SK-N-SH (cell line): ENCODE measurements at places on chromosomes 12 and 14.

- no peak overlapping the region for H3K27ac ChIP-seq
- no peaks in the 10 kb centered on the region for H3K36me3 ChIP-seq
- H3K4me3 ChIP-seq: no peak overlapping the region
- H3K27me3 ChIP-seq: no peaks in the 10 kb centered on the region
- DNase-seq: no peak
These were observed 113.2 kb upstream of the PPFIA2 start for GRCh38 chr12:81872400-81872799.

DNA sequence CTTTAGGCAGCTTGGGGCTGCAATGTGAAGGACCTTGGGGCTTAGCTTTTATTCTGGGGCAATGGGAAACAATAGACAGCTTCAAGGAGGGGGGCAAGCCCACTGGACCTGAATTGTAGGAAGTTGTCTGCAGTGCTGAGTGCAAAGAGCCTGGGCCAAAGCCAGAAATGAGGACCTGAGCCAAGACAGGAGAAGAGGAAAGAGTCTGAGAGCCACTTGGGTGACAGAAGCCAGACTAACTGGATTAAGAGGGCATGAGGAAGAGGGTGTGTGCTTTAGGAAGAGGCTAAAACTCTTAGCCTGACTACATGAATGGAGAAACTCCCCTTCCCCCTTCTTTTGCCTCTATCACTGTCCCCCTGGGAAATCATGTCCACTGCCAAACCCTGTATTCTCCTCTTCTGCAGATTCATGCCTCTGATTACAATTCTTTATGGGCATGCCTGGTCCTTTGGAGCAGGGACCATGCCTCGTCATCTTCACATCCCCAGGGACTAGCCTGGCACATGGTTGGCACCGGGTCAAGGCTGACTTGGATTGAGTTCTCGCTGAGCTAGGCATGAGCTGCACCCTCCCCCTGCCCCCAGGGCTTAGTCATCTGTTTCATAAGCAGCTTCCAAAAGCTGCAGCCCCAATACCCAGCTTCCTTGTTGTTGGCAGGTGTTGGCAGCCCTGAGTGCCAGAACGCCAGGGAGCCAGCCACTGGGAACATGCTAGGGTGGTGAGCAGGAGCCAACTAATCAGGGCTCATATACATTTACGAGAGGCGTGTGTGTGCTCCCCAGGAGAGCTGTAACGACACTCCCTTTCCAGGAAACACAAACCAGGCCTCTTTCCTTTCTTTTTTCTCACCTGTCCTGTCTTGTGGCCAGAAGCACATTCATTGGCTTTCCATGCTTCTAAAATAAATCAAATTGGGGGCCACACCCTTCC, 27.7 kb upstream of the JDP2 start:
- no peaks in the 10 kb centered on the region for H3K36me3 ChIP-seq
- H3K4me3 ChIP-seq: no peak overlapping the region
- peak; percentile 60 for DNase-seq

GRCh38 chr12:19066475-19067001, 63.0 kb upstream of the PLEKHA5 start:
- H3K4me1 ChIP-seq: no peaks in the 10 kb centered on the region
- no peaks in the 10 kb centered on the region for H3K27me3 ChIP-seq
- no peak for DNase-seq
- no peak overlapping the region for H3K4me3 ChIP-seq

DNA sequence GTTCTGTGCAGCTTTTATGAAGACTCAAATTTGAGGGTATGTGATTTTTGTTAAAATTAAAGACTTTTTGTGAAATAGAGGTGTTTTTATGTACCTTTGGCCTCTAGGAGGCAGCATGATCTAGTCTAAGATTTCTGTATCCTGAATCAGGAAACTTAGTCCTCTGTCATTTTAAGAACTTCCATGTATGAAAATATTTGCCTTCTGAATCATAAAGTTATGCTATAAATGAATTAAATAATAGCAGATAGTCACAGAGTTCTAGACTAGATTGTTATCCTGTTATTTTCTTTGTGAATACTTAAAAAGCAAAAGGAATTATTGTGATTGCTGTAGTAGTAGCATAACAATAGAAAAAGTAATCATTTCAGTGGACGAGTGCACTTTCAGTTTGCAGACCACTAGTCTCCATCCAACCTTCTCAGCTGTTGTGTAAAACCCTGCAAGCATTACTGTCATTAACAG, 56.3 kb downstream of the FGD4 start:
- H3K4me3 ChIP-seq: peak overlapping the region; percentile 53
- no peaks in the 10 kb centered on the region for H3K27me3 ChIP-seq
- H3K4me1 ChIP-seq: peaks cover 25% of the 10 kb centered on the region
- H3K27ac ChIP-seq: no peak overlapping the region
- peak; percentile 56 for DNase-seq

DNA sequence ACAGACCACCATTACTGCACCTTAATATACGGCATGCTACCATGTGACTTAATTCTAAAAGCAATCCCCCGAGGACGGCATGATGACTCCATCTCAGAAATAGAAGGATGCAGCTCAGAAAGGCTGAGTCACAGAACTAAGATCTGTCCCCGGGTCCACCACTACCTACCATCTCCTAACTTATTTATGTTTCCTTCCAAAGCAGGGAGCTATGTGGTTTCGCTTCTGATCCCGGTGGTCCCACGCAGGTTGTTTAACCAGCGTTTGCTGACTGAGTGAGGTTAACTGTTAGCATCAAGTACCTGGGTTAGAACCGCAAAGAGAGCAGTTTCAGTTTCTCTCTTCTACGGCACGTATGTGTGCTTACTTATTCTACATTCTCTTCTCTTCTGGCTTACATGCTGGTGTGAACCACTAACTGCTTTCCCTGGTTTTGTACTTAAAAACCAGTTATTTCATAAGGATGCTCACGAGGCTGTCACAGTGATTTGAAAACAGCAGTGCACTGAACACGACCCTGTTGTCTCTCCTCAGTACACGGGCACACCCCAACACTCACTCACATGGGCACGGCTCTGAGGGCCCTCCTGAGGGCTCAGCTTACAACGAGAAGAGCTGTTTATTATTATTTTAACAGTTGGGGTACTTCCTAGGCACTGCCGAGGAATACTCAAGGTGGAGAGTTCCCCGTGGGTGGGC, 66.7 kb downstream of the CCDC88C start:
- H3K27me3 ChIP-seq: no peaks in the 10 kb centered on the region
- no peaks in the 10 kb centered on the region for H3K36me3 ChIP-seq
- no peak for DNase-seq
- H3K4me3 ChIP-seq: no peak overlapping the region
- H3K4me1 ChIP-seq: peaks cover 8% of the 10 kb centered on the region; the same call in 1 of the 2 replicates

DNA sequence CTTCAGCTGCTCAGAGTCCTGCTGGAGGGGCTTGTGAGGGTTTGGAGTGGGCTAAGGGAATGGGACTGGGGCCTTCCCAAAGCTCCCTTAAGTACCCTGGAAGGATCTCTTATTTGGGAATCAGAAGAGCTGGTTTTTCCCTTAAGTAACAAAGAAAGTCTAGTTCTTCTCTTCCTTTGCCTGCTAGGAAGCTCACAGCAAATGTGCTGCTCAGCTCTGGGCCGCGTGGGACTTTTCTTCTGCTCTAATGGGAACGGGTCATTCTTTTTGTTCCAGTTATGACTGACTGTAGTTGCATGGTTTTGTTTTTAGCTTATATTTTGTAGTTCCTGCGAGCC, 6.0 kb downstream of the KIF26A start:
- H3K36me3 ChIP-seq: no peaks in the 10 kb centered on the region
- DNase-seq: no peak
- no peak overlapping the region for H3K27ac ChIP-seq
- no peak overlapping the region for H3K4me3 ChIP-seq

GRCh38 chr12:30095511-30095910, 311.8 kb upstream of the TMTC1 start:
- H3K4me3 ChIP-seq: no peak overlapping the region
- H3K4me1 ChIP-seq: no peaks in the 10 kb centered on the region; the same call in 1 of the 2 replicates
- H3K36me3 ChIP-seq: no peaks in the 10 kb centered on the region
- DNase-seq: no peak

GRCh38 chr12:49121047-49121696, 10.0 kb downstream of the TUBA1B start:
- peak; percentile 77 for DNase-seq
- no peaks in the 10 kb centered on the region for H3K27me3 ChIP-seq
- no peak overlapping the region for H3K27ac ChIP-seq
- no peaks in the 10 kb centered on the region; the same call in 1 of the 2 replicates for H3K4me1 ChIP-seq
- H3K36me3 ChIP-seq: no peaks in the 10 kb centered on the region

GRCh38 chr12:5575232-5575631, 143.3 kb downstream of the NTF3 start:
- no peak overlapping the region for H3K4me3 ChIP-seq
- no peaks in the 10 kb centered on the region for H3K4me1 ChIP-seq
- DNase-seq: no peak

GRCh38 chr12:131347345-131347714, 363.6 kb upstream of the SFSWAP start:
- no peak for DNase-seq
- no peaks in the 10 kb centered on the region for H3K27me3 ChIP-seq
- H3K4me1 ChIP-seq: no peaks in the 10 kb centered on the region
- H3K4me3 ChIP-seq: no peak overlapping the region
- no peaks in the 10 kb centered on the region for H3K36me3 ChIP-seq

- H3K27me3 ChIP-seq: no peaks in the 10 kb centered on the region
- no peak for DNase-seq
- H3K36me3 ChIP-seq: peaks cover 10% of the 10 kb centered on the region; the same call in 1 of the 2 replicates
- peaks cover 52% of the 10 kb centered on the region for H3K4me1 ChIP-seq
- peak overlapping the region; percentile 89; the same call in 1 of the 2 replicates for H3K27ac ChIP-seq
These were observed 102.5 kb downstream of the BEGAIN start for GRCh38 chr14:100484531-100485267.

GRCh38 chr14:89245802-89246201, 171.2 kb downstream of the FOXN3 start:
- H3K36me3 ChIP-seq: peaks cover 3% of the 10 kb centered on the region; the same call in 1 of the 2 replicates
- H3K4me3 ChIP-seq: no peak overlapping the region
- DNase-seq: no peak
- H3K27ac ChIP-seq: no peak overlapping the region
- H3K27me3 ChIP-seq: no peaks in the 10 kb centered on the region
- peaks cover 8% of the 10 kb centered on the region; the same call in 1 of the 2 replicates for H3K4me1 ChIP-seq

DNA sequence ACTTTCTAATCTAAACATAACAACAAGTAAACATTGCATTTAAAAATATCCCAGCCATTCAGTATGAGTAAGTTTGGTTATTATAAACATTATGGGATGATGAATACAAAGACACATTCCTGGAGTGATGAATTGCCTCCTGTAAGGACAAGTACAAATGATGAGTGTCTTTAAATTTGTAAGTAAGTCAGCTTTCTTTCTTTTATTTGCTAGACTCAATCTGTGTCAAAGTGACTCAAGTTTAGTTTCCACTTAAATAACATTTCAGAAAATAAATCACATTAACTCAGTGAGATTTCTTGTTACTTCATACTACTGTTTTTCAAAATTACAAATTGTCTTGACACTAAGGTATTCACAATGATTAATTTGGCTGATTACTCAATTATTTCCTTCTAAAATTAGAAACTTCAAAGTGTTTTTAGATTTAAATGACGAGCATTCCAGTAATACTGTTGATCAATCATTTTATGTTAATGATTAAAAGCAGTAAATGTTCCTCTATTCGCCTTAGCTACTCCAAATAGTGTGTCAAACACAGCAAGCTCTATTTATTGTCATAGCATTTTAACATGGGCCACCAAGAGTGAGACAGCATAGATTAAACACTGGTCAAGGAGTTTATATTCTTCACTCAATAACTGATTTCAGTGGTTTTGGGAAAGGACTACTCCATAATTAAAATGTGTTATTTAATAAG, 658.0 kb upstream of the MDGA2 start:
- H3K27ac ChIP-seq: no peak overlapping the region
- no peaks in the 10 kb centered on the region for H3K4me1 ChIP-seq
- no peaks in the 10 kb centered on the region for H3K27me3 ChIP-seq
- DNase-seq: no peak
- no peaks in the 10 kb centered on the region for H3K36me3 ChIP-seq
- no peak overlapping the region for H3K4me3 ChIP-seq

- H3K4me1 ChIP-seq: no peaks in the 10 kb centered on the region
- no peaks in the 10 kb centered on the region for H3K36me3 ChIP-seq
These were observed 5.3 kb downstream of the KCNH3 start for GRCh38 chr12:49543914-49544815.

GRCh38 chr12:28998662-28999120, 150.4 kb upstream of the FAR2 start:
- H3K27ac ChIP-seq: no peak overlapping the region
- H3K36me3 ChIP-seq: no peaks in the 10 kb centered on the region
- peaks cover 3% of the 10 kb centered on the region; the same call in 1 of the 2 replicates for H3K4me1 ChIP-seq
- DNase-seq: peak; percentile 23
- no peaks in the 10 kb centered on the region for H3K27me3 ChIP-seq
- H3K4me3 ChIP-seq: no peak overlapping the region

- no peak overlapping the region for H3K4me3 ChIP-seq
- no peak for DNase-seq
- H3K36me3 ChIP-seq: no peaks in the 10 kb centered on the region
- no peak overlapping the region for H3K27ac ChIP-seq
These were observed 111.6 kb downstream of the PIWIL1 start for GRCh38 chr12:130449291-130449690.

DNA sequence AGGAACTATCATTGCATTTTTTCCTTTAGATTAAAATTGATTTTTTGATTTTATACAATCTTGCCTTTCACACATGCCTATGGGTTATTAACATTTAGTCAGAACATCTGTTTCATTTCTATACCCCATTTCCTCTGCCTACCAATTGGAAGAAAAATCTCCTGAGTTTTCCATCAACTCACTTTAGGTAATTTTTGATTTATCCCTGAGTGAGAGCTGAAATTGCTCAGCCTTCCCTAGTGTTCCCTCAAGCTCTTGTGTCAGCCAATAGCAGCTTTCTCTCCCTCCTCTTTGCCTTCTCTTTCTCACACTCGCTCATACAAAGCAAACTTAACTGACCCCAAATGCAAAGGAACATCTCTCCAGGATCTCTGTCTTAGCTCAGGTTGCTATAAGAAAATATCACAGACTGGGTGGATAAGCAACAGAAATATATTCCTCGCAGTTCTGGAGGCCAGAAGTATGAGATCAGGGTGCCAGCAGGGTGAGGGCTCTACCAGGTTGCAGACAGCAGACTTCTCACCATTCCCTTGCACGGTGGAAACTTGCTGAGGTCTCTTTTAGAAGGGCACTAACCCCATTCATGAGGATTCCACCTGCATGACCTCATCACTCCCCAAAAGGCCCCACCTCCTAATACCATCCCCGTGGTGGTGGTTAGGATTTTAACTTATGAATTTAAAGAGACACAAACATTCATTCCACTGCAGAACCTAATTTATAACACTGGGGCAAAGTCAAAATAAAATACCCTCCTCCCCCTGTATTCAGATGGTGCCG, 224.2 kb upstream of the SFSWAP start:
- no peaks in the 10 kb centered on the region for H3K27me3 ChIP-seq
- no peaks in the 10 kb centered on the region for H3K36me3 ChIP-seq
- DNase-seq: no peak
- no peak overlapping the region for H3K27ac ChIP-seq
- peaks cover 21% of the 10 kb centered on the region for H3K4me1 ChIP-seq
